T47D (cell line): ENCODE measurements at places on chromosomes 5 and 9.

GRCh38 chr9:78031444-78031892, at the start of gene GNAQ:
TSS of gene GNAQ (minus strand) at chr9:78031811. CDS start at chr9:78031235, 576 bp downstream.
- DNase-seq, result no peak

DNA sequence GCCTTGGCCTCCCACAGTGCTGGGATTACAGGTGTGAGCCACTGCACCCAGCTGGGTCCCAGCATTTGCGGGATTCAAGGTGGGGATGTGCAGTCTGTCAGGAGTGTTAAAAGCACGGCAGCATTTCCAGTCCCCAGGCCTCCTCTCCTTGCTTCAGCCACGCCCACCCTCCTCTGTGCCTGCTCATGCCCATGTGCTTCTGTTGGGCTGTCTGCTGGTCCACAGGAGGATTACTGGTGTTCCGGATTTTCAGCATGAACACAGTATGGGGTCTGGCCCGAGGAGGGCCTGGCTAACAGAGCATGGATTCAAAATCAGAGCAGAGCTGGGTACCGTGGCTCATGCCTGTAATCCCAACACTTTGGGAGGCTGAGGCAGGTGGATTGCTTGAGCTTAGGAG, 5.5 kb downstream of the ARRDC1 start:
- DNase-seq, result no peak

DNA sequence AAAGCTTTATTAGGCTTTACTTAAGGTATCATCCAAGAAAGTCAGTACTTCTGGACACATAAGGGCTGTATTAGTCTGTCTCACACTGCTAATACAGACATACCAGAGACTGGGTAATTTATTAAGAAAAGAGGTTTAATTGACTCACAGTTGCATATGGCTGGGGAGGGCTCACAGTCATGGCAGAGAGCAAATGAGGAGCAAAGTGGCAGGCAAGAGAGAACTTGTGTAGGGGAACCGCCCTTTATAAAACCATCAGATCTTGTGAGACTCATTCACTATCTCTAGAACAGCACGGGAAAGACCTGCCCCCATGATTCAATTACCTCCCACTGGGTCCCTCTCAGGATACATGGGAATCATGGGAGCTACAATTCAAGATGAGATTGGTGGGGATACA, 49.2 kb upstream of the SLC44A1 start:
- DNase-seq, result no peak

DNA sequence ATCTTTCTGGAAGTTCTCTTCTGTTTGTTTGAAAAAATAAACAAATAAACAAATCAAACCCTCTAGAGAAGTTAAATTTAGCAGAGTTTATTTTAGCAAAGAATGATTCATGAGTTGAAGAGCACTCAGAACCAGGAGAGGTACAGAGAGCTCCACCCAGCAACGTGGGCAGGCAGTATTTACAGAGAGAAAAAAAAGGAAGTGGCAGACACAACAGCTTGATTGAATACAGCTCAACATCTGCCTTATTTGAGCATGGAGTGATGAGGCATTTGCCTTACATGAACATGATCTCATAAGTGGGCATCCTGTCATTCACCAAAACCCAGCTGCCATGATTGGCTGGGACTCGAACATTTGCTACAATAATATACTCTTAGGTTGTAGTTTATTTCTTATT, 381.6 kb upstream of the ADAMTS16 start:
- no peak for DNase-seq

GRCh38 chr9:4425319-4426045, 64.8 kb upstream of the SLC1A1 start:
- no peak for DNase-seq

DNA sequence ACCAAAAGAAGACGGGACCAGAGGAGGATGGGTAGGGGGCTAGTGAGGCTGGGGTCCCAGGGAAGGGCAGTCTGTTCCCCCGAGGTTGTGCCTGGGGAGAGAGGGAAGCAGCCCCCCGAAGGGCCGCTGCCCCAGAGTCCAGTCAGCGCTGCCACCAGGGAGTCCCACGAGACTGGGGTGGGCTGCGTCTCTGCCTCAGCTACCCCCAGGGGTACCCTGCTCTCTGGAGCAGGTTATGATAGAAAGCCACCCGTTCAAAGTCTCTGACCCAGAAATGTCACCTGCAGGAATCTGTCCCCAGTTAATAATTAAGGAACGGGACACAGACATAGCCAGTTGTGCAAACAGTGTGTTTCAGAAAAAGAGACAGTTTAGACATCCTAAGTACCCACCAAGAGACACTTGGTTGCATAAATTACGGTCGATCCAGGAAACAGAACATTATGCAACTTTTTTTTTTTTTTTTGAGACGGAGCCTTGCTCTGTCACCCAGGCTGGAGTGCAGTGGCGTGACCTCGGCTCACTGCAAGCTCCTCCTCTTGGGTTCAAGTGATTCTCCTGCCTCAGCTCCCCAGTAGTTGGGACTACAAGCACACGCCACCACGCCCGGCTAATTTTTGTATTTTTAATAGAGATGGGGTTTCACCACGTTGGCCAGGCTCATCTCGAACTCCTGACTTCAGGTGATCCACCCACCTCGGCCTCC, 10.7 kb upstream of the AGPAT2 start:
- DNase-seq, result no peak

DNA sequence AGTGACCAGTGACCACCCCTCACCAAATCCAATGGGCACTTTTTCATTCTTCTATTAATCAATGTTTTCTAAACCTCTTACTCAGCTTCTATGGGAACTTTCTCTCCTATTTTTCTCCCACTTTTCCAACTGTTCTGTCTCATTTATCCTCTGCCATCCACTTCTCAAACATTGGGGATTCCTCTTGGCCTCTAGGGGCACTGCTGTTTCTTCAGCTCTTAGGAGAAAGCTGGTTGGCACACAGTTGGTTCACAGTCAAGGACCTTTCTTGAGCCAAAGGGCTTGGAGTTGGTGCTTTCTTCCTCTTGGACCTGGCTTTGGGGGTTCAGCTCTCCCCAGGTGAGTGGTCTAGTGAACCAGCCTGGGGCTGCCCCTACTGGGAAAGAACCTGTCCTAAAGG, 112.2 kb upstream of the LHFPL2 start:
- no peak for DNase-seq

- no peak for DNase-seq
Measured at GRCh38 chr9:129879103-129879699, 43.9 kb downstream of the USP20 start.

GRCh38 chr9:79116709-79117108, 455.1 kb upstream of the TLE4 start:
- no peak for DNase-seq

DNA sequence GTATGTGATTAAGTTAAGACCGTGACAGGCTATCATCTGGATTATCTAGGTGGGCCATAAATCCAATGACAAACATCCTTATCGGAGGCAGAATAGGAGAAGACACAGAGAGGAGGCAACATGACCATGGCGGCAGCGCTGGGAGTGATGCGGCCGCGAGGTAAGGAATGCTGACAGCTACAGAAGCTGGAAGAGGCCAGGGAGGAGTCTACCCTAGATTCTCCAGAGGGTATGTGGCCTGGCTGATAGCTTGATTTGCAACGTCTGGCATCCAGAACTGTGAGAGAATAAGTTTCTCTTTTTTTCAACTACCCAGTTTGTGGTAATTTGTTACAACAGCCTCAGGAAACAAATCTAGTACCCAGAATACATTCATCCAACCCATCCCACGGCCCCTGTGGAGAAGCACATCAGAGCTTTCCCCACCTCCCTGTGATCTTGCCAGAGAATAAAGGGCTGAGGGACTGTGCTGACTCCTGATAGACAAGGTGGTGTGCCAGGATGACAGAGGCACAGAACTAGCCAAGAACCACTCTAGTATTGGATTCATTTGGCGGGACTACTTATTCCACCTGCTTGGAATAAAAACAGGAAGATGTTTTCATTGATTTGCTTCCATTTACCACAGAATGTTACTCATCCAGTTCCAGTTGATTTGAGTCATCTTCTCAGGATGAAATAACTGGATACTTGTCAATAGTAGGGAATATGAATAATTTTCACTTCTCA, 187.4 kb downstream of the MAN2A1 start:
- DNase-seq, result no peak

DNA sequence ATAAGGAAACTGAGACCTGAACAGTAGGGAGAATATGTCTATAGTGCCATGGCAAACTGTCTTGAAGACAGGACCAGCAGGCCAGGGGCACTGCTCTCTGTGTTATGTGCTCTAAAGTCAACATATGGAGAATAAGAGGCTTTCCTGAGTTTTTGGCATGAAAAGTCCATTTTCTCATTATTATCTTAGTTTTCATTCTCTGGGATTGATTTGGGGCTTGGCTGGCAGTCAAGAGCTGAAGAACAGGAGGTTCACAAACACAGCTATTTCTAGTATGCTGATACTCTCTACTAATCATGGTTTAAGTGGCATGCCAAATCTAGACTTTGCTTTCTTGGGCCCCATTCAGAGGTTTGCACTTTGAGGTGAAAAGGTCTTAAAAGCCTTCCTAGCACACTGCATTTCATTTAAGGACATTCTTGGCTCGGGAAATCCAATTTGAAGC, 404.4 kb downstream of the ZNF608 start:
- DNase-seq, result no peak
